ENCODE measurements at places on chromosomes 7 and 10.

DNA sequence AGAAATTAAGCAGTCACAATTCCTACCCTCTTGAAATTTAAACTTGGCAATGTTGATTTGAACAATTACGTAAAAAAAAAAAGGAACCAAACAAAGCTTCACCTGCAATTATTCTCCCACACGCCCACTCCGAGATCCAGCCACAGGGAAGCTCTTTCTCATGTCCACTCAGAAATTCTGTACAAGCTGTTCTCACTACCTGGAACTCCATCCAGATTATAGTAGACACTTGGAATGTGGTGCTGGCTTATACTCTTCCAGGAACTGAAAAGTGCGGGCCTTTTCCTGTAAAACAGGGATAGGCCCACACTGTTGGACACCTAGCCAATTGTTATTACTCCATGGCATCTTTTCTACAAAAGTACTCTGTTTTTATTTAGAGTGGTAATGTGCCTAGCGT is 20.3 kb upstream of the TOMM7 start:
- no peak for DNase-seq

GRCh38 chr10:118583611-118584010 is 11.8 kb downstream of the PRLHR start:
- no peak for DNase-seq

- no peak for DNase-seq
These were observed 39.5 kb upstream of the INSIG1 start for GRCh38 chr7:155258226-155258560.

GRCh38 chr7:146865696-146866095 is 749.1 kb downstream of the CNTNAP2 start:
- no peak for DNase-seq

DNA sequence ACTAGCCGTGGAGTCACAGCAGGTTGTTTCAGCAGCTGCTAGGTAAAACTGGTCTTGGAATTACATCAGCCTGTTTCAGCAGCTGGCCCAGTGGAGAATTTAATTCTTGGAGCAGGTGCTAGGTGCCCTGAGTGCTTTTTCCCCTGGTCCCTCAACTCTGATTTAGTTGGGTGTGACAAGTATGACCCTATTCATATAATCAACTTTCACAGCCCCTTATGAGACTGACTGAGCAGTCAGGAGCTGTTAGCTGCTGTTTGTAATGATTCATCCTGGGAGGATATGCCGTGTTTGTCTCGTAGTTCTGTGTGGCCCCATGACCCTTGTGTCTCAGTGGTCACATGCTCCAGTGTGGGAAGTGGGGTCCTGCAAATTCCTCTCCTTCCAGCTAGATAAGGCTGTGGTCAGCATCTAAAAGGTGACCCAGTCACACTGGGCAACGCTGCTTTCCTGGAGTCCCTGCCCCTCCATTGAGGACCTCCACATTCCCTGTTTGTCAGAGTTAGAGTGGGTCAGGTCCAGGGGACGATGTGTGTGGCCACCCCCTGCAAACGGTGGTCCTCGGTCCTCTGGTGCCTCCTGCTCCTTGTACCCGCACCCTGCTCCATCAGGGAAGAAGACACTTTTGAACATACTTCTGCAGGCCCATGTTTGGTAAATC is 28.3 kb downstream of the TBATA start:
- DNase-seq = no peak

GRCh38 chr10:132500781-132501415 is 36.7 kb upstream of the INPP5A start:
- no peak for DNase-seq

Data from NAMALWA (cell line).